ENCODE measurements at places on chromosomes 7 and 10.

DNA sequence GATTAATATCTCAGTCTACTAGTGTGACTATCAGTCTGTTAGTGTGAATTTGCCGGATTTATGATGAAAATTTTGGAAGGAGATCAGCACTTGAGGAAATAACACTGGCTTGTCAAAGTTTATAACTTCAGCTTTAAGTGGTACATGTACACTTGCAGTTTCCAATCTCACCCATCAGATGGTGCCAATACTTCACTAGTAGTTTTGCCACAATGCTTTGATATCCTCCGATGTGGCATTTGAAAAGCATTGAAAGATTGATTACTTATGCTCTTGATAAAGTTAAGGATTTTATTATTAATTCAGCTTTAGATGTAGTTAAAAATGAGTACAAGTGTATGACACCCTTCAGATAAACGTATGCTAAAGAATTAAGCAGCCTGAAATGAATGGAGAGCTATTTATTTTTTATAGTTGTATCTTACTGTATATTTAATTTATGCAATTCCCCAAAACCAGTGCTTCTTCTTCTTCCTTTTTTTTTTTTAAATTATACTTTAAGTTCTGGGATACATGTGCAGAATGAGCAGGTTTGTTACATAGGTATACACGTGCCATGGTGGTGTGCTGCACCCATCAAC is 98.2 kb downstream of the ANLN start:
- DNase-seq, result no peak

DNA sequence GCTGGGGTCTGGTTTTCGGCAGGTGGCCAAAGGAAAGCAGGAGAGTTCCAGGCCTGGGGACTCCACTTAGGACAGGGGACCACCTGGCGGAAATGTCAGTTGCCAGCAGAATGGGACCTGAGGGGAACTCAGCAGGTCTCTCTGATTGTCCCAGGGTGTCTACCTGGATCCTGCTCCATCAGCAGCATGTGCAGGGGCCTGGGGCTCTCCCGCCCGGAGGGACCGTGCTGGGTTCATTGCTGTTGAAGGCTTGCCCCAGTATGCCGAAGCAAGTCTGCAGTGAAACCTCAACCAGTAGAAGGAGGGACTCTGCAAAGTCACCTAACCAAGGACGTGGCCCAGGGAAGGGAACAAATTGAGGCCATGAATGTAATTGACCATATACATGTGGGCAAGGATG is 506.5 kb upstream of the MKI67 start:
- no peak for DNase-seq

DNA sequence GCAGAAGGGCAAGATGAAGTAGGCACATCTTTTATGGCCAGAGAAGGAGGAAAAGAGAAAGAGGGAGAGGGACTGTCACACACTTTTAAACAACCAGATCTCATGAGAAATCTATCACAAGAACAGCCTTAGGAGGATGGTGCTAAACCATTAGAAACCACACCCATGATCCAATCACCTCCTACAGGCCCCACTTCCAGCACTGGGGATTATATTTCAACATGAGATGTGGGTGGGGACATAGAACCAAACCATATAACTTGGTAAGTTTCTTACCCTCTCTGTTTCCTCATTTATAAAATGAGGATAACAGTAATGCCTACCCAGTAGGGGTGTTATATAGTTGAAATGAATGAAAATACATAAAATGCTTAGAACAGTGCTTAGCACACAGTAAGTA is 66.0 kb downstream of the CHCHD3 start:
- DNase-seq, result no peak

DNA sequence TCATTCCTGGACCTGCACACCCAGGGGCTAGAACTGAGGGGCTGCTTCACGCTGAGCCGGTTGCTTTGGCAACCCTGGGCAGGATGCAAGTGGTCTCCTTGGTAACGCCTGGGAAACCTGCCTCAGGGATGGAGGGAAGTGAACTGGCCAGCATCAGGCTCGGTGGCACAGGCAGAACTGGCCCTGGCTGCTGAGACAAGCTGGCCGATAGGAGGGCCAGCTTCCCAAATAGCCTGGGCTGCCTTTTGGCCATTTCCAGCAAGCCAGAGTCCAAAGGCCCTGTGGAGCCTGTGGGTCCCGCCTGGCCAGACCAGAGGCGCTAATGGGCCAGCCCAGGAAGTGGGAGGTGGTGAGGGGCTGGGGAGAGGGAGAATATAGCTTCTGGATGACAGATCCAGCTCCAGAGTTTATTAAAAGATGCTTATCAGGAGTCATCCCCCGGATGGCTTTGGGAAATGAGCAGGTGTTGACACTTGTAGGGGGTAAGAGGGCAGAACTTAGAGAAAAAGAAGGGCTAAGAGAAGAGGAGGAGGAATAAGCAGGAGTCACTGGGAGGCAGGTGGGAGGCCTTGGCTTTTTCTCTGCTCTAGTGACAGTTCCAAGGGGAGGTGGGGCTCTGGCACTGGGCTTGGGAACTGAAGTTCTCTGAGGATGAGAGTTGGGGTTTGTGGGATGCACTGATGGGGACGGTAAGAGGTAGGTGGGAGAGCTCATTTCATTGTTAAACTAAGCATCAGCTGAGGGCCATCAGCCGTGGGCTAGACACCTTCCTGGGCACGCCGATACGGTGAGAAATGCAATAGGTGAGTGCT is 9.6 kb downstream of the NEURL1 start:
- DNase-seq, result no peak

DNA sequence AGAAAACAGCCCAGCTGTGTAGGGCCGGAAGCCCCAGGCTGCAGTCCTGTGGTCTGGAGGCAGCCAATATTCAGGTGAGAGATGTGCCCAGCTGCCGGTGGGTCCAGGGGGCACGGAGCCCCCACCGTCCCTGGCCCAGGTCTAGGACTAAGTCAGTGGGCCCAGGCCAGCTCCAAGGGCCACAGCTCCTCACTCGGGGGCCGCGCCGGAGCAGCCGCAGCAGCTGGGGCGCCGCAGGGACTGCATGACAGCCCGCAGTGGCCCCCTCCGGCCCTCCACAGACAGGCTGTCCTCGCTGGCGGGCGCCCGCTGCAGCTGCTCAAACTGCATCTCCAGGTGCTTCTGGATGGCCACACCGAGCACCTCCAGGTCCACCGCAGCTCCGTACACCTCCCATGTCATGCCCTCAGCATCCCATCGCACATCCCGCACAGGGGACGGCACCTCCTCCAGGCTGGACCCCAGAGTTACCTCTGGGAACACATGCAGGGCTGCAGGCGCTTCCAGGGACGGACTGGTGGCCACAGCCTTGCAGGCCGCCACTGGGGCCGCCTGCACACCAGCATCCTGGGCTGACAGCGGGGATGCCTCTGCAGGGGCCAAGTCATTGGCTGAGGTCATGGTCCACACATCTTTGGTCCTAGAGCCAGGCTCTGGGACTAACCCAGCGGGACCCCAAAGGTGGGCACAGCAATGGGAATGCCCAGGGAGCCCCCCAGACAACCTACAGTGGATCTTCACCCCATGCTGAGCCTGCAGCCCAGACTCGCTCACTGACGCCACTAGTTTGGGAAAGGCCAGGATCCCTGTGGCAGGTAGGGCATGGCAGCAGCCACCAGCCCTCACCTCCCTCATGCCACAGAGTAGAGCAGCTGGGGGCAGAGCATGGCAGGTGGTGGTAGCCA is 7.0 kb downstream of the GPRIN2 start:
- DNase-seq, result no peak

DNA sequence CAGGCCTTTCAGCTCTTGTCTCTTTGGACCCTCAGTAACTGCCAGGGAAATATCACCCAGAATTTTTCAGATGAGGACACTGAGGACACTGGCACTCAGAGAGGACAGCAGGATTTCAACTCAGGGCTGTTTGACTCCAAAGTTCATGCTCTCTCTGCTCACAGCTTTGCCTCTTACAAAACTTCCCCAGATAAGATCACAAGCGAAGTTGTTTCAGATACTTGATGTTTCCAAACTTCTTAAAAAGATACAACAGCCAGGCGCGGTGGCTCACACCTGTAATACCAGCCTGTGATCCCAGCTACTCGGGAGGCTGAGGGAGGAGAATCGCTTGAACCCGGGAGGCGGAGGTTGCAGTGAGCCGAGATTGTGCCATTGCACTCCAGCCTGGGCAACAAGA is 32.4 kb upstream of the ZRANB1 start:
- no peak for DNase-seq

- no peak for DNase-seq
Measured at GRCh38 chr7:8205537-8205936, 56.4 kb downstream of the ICA1 start.

DNA sequence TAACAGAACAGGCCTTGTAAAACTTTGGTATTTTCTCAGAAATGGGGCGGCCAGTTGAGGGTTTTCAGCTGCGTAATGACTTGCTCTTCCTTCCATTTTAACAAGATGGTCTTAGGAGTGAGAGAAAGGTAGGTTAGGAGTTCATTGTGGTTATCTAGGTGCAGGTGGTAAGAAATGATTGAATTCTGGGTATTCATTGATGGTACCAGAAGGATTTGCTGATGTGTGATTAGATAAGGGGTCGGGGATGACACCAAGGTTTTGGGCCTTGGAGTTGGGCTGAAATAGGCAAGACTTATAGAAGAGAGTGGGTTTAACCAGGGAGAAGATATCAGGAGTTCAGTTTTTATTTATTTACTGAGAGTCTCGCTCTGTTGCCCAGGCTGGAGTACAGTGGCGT is 2.6 kb downstream of the MDH2 start:
- DNase-seq, result no peak

- no peak for DNase-seq
Measured at GRCh38 chr10:77159538-77160110, 478.0 kb downstream of the KCNMA1 start.

DNA sequence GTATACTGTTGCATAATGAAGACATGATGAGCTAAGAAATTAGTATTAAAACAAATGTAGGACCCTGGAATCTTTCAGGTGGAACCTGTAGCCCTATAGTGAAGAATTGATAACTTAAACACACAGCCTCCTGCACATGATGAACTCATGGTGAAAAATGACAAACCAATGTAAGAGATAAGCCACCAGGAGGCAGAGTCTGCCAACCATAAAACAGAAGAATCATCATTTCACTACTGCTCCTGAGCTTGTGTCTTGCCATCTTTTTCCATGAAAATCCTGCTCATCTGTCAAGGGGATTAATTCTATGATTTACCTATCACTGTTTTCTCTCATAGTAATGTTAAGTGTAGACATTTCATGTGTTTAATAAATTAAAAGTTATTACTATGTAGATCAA is 363.9 kb downstream of the MALRD1 start:
- no peak for DNase-seq

DNA sequence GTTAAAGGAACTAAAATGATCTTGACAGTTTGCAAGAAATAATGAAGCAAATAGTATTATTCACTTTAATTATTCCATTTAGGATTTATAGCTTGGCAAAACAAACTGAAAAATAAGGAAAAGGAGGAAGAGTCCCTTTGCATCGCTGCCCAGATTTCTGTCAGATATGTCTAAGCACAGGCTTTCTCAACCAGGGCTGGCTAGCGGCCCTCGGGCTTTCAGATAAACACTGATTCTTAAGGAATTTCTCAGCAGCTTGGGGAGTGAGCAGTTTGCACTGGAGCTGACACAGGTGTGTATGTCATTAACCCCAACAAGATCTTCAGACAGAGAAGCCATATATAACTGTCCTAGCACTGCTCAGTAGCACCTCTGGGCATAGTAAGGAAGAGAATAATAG is 47.9 kb upstream of the SEMA3D start:
- DNase-seq, result no peak

GRCh38 chr10:102660888-102661657 is 16.8 kb downstream of the TRIM8 start:
- no peak for DNase-seq

- no peak for DNase-seq
Measured at GRCh38 chr7:108810756-108811385, 241.2 kb downstream of the DNAJB9 start.

DNA sequence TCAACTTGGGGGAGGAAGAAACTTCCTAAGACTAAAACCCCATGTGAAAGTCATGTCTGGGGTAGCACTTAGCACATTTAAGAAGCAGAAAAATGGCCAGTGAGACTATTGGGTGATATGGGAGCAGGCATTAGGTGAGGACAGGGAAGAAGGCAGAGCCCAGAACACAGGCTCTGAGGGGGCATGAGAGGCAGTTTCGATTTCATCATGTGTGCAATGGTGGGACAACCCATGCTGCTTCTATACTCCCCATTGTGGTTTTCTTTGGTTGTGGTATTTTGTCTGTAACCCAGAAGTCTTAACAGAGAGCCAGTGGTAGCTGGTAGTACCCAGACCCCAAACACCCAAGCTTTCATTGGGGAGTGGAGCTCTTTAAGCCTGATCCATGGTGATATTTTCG is 752.0 kb downstream of the GRID1 start:
- no peak for DNase-seq

- DNase-seq, result no peak
Measured at GRCh38 chr7:23369695-23370404, 70.7 kb downstream of the MALSU1 start.

All from GM04503 (cell line).